ENCODE measurements at places on chromosomes 5 and 9.

GRCh38 chr5:3596261-3596825 lies 711 bp downstream of the IRX1 start:
- H3K27ac ChIP-seq, result no peak overlapping the region
- peaks cover 82% of the 10 kb centered on the region for H3K27me3 ChIP-seq
- H3K36me3 ChIP-seq, result no peaks in the 10 kb centered on the region

DNA sequence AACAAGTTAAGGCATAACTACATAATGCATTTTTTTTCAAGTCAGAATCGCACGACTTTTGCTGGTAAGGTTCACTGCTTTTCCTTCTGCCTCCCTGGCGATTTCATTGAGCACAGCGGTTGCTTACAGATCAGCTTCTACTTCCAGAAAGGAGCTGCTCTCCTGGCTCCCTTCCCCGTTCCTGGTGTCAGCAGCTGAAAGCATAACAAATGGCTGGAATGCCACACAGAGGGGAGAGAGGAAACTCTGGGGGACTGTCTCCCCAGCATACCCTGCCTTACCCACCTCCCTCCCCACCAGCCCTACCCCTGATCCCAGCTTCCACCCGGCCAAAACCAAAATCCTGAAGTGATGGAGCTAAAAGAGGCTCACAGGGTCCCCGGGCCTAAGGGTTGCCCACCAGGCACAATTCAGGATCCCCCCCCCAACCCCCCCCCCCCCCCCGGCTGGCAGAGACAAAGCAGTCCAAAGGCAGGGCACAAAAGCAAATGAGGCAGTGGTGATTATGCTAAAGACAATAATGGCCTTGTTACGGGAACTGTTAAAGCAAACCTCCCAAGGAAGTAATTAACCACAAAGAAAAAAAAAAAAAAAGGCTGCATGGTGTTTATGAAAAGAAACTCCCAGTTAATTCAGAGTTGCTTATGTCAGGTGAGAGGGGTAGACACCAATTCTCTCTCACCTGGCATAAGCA lies 126.1 kb upstream of the WWC1 start:
- H3K27me3 ChIP-seq, result peaks cover 17% of the 10 kb centered on the region
- DNase-seq, result no peak
- H3K27ac ChIP-seq, result no peak overlapping the region

- DNase-seq, result no peak
- no peak overlapping the region for H3K27ac ChIP-seq
- H3K27me3 ChIP-seq, result peaks cover 44% of the 10 kb centered on the region
Observed at GRCh38 chr5:180646963-180647305, 2.5 kb downstream of the FLT4 start.

- no peak overlapping the region for H3K27ac ChIP-seq
- no peaks in the 10 kb centered on the region for H3K27me3 ChIP-seq
- H3K36me3 ChIP-seq, result no peaks in the 10 kb centered on the region
Observed at GRCh38 chr5:79831381-79832309, 142.0 kb downstream of the CMYA5 start.

- DNase-seq, result no peak
- H3K27ac ChIP-seq, result no peak overlapping the region
- H3K4me3 ChIP-seq, result no peak overlapping the region
- peaks cover 3% of the 10 kb centered on the region for H3K27me3 ChIP-seq
Observed at GRCh38 chr5:35477911-35478310, 139.8 kb upstream of the SPEF2 start.

DNA sequence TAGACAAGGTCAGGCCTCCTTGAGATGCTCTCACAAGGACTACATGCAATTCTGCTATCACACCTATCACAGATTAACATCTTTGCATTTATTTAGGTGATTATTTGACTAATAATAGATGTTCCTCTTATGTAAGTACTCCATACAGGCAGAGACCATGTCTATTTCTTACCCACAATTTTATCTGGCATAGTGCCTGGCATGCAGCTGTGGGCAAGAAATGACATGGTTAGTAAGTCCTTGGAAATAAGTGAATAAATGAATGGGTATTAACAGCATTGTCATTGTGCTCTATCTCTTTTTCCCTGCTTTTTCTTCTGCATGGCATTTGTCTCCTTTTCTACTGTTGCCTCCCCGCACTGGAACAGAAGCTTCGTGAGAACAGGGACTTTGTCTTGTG lies 49.4 kb downstream of the SLC22A5 start:
- no peak for DNase-seq
- H3K27ac ChIP-seq, result peak overlapping the region; percentile 94
- H3K4me3 ChIP-seq, result no peak overlapping the region
- H3K4me1 ChIP-seq, result peaks cover 93% of the 10 kb centered on the region

DNA sequence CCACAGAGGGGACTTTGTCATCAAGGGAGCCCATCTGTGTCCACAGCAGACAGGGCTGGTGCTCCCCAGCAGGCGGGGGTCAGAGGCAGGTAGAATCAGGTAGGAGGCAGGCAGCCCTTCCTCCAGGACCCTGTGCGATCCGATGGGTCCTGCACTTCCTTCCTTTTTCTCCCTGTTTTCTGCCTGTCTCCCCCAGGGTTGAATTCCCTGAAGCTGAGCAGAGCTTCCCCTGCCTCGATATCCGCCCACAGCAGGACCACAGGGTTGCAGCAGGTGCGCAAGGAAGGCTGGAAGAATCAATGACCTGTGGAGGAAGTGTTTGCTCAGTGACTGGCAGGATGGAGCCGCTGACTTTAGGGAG lies 69.2 kb downstream of the MRPL36 start:
- H3K27ac ChIP-seq, result no peak overlapping the region
- H3K4me1 ChIP-seq, result no peaks in the 10 kb centered on the region
- H3K4me3 ChIP-seq, result no peak overlapping the region
- no peaks in the 10 kb centered on the region for H3K36me3 ChIP-seq
- H3K27me3 ChIP-seq, result peaks cover 27% of the 10 kb centered on the region

DNA sequence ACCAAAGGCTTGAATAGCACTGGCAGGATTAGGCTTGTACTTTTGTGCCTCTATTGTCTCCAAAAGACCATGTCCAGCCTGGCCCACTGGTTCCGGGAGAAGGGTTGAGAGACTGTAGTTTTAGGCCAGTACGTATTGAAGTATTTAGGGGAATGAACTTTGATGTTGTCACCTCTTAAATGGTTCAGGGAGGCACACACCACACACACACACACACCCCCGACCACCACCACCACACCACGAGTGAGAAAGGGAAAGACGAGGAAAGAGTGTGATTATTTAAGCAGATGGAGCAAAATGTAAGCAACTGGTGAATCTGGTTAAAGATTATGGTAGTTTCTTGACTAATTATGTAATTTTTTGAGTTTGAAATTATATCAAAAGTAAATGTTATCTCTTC lies 61.6 kb downstream of the NIPBL start:
- peaks cover 3% of the 10 kb centered on the region for H3K36me3 ChIP-seq
- no peak overlapping the region for H3K27ac ChIP-seq
- DNase-seq, result no peak
- no peak overlapping the region for H3K4me3 ChIP-seq
- no peaks in the 10 kb centered on the region for H3K27me3 ChIP-seq

GRCh38 chr5:143865426-143866025 lies 53.6 kb downstream of the HMHB1 start:
- no peaks in the 10 kb centered on the region for H3K27me3 ChIP-seq
- no peak overlapping the region for H3K4me3 ChIP-seq
- H3K36me3 ChIP-seq, result no peaks in the 10 kb centered on the region

- DNase-seq, result no peak
- peaks cover 2% of the 10 kb centered on the region for H3K27me3 ChIP-seq
- H3K4me3 ChIP-seq, result no peak overlapping the region
- no peak overlapping the region for H3K27ac ChIP-seq
Observed at GRCh38 chr5:135313946-135314345, 85.1 kb downstream of the MACROH2A1 start.

DNA sequence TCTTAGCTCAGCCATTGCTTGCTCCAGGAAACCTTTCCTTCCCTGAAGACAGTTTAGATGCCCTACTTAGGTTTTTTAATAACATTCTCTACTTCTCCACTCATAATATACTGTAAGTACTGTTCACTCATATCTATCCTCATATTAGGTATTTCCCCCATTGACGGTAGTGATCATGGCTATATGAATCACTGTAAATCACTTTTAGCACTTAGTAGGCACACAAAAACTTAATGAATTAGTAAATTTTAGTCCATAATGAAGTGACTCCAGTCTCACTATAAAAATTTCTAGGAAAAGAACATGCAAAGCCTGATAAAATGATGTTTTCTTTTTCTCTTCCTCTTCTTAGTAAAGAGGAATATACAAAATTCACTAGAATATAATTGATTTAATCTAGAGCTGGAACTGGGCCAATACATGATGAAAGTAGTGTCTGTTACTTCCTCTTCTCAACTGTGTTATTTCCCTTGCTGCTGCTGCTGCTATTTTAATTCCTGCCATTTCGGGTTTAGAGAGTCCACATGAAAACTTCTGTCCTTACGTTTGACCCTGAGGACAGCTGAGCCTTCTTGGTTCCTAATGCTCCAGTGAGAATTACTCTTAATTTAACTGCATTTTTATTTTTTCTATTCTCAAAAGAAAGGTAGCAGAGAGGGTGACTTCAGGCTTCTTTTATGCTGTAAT lies 73.5 kb downstream of the LNPEP start:
- H3K4me3 ChIP-seq, result no peak overlapping the region
- peaks cover 52% of the 10 kb centered on the region for H3K36me3 ChIP-seq
- no peaks in the 10 kb centered on the region for H3K27me3 ChIP-seq
- H3K4me1 ChIP-seq, result peaks cover 18% of the 10 kb centered on the region
- peak overlapping the region; percentile 66 for H3K27ac ChIP-seq
- no peak for DNase-seq

- H3K36me3 ChIP-seq, result no peaks in the 10 kb centered on the region
- H3K27ac ChIP-seq, result no peak within 1 kb of the TSS
- H3K4me1 ChIP-seq, result peaks cover 9% of the 10 kb centered on the region
- DNase-seq, result peak; percentile 60
- peaks cover 59% of the 10 kb centered on the region for H3K27me3 ChIP-seq
Observed at GRCh38 chr5:172454358-172455086, at the start of gene SH3PXD2B. Gene SH3PXD2B, minus strand, starts transcription at chr5:172454525. Its CDS starts 173 bp downstream, at chr5:172454352.

DNA sequence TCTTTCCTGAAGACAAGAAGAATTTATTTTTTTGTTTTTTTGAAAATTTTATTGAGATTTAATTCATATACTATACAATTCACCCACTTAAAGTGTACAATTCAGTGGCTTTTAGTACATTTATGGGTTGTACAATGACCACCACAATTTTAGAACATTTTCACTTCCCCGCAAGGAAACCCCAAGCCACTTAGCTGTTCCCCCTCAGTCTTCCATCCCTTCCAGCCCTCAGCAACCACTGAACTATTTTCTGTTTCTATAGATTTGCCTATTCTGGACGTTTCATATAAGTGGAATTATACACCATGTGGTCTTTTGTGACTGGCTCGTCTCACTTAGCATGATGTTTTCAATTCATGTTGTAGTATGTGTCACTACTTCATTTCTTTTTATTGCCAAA lies 28.0 kb downstream of the DNAI1 start:
- no peaks in the 10 kb centered on the region for H3K36me3 ChIP-seq
- no peak overlapping the region for H3K27ac ChIP-seq
- no peak overlapping the region for H3K4me3 ChIP-seq
- no peak for DNase-seq
- H3K4me1 ChIP-seq, result no peaks in the 10 kb centered on the region

- no peaks in the 10 kb centered on the region for H3K27me3 ChIP-seq
- H3K4me3 ChIP-seq, result no peak overlapping the region
- H3K27ac ChIP-seq, result no peak overlapping the region
- no peaks in the 10 kb centered on the region for H3K36me3 ChIP-seq
- DNase-seq, result no peak
- H3K4me1 ChIP-seq, result no peaks in the 10 kb centered on the region
Observed at GRCh38 chr9:70987986-70988385, 133.4 kb downstream of the TRPM3 start.

DNA sequence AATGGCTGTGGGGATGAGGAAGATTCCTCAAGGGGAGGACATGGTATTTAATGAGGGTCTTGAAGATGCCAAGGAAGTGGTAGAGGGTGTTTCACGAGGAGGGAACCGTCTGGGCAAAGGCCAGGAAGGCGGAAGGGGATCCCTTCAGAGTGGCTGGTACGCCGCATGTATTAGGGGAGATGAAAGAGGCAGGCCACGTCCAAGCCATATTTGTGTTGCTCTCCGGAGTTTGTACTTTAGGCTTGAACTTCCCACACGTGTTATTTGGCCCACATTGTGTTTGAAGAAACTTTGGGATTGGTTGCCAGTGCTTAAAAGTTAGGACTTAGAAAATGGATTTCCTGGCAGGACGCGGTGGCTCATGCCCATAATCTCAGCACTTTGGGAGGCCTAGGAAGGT lies 1.2 kb downstream of the FXN start:
- H3K4me3 ChIP-seq, result peak overlapping the region; percentile 96
- H3K27ac ChIP-seq, result peak overlapping the region; percentile 95
- no peak for DNase-seq
- peaks cover 27% of the 10 kb centered on the region for H3K36me3 ChIP-seq
- no peaks in the 10 kb centered on the region for H3K27me3 ChIP-seq

- no peaks in the 10 kb centered on the region for H3K36me3 ChIP-seq
- H3K4me1 ChIP-seq, result no peaks in the 10 kb centered on the region
- no peaks in the 10 kb centered on the region for H3K27me3 ChIP-seq
- H3K27ac ChIP-seq, result no peak overlapping the region
- no peak for DNase-seq
Observed at GRCh38 chr5:73825199-73825598, 199.2 kb downstream of the ARHGEF28 start.

- no peak for DNase-seq
- no peaks in the 10 kb centered on the region for H3K4me1 ChIP-seq
- H3K27me3 ChIP-seq, result no peaks in the 10 kb centered on the region
- H3K27ac ChIP-seq, result no peak overlapping the region
Observed at GRCh38 chr5:150567031-150567717, 59.2 kb downstream of the NDST1 start.

- peaks cover 48% of the 10 kb centered on the region for H3K4me1 ChIP-seq
- peak overlapping the region; percentile 80 for H3K27ac ChIP-seq
- no peaks in the 10 kb centered on the region for H3K27me3 ChIP-seq
- no peak overlapping the region for H3K4me3 ChIP-seq
- DNase-seq, result peak; percentile 51
Observed at GRCh38 chr9:130240410-130241197, 25.0 kb upstream of the HMCN2 start.

DNA sequence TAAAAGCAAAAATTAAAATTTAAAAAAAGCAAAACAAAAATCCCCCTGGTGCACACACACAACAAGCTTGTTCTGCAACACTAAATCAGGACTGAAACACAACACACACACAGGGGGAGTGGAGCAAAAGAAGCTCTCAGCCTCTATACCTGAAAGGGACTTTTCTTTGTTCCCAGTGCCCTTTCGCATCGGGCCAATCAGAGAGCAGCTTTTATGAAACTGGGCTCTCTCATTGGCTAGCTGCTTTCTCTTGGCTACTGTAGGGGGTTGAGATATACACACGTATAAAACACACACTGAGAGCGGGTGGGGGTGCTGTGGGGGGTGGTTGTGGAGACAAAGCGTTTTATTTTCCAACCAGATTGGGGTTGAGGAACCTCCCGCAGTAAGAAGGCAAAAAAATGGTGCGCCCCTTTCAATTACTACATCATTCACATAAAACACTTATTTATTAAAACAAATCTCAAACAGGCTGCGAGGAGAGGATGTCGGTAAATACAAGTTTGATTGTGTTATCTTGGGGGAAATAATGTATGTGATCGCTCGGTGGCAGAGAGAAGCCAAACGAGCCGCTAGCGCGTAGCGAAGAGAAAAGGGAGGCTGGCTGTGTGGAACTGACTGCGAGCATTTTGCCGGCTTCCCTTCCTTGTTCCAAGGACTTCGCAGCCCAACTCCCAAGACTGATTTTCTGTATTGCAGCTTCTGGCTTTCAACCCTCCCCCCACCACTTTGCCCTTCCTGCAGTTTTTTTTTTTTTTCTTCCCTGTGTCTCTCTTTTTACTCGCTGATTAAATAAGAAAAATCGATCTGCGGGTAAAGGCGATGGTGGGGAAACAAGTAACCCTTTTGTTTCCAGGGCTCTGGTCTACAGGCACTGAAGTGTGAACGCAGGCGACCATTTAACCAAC lies 2.5 kb upstream of the ZNF608 start:
- peaks cover 17% of the 10 kb centered on the region for H3K27me3 ChIP-seq

- no peak for DNase-seq
- H3K4me1 ChIP-seq, result peaks cover 13% of the 10 kb centered on the region
- H3K36me3 ChIP-seq, result no peaks in the 10 kb centered on the region
- H3K27me3 ChIP-seq, result peaks cover 19% of the 10 kb centered on the region
- H3K27ac ChIP-seq, result no peak overlapping the region
Observed at GRCh38 chr9:76607730-76608436, 148.9 kb downstream of the GCNT1 start.

All from activated T-cell treated with anti-CD3 and anti-CD28 coated beads, Interleukin-2, amount 50 U/mL, for 24 hours (primary cell).